ENCODE measurements at places on chromosomes 3 and 15. TPM values are rescaled to one million over a fixed set of nuclear protein-coding genes. Genes with fewer than 3 reads are reported as not detected.

Gene CD96
- not detected for total RNA-seq

Gene LCMT2
- total RNA-seq = 15.9 TPM

Gene NR2E3
- total RNA-seq = not detected

Gene CNTN3
- 22.4 TPM for total RNA-seq

Gene LMLN
- 15.0 TPM for total RNA-seq

Gene SEMA6D
- total RNA-seq = 83.0 TPM

Gene SSUH2
- total RNA-seq = 0.69 TPM

Gene SNTN
- total RNA-seq = 2.3 TPM

Gene SIN3A
- total RNA-seq = 32.1 TPM

Gene ZNF774
- total RNA-seq = 8.3 TPM

Gene SLC12A1
- 5.8 TPM for total RNA-seq

Gene CCDC80
- total RNA-seq = 10.4 TPM

Gene TMEM212
- not detected for total RNA-seq

Gene PYGO1
- total RNA-seq = 53.1 TPM

Gene DNASE1L3
- not detected for total RNA-seq

Gene GDPGP1
- 8.3 TPM for total RNA-seq

Gene C3orf80
- total RNA-seq = 2.5 TPM

All from diencephalon (tissue), 1 donor.